ENCODE measurements at places on chromosomes 11 and 22.

GRCh38 chr11:118152020-118152551 lies 537 bp downstream of the SCN4B start:
- DNase-seq, result no peak

GRCh38 chr11:3747704-3748103 lies 49.6 kb downstream of the NUP98 start:
- DNase-seq, result no peak

DNA sequence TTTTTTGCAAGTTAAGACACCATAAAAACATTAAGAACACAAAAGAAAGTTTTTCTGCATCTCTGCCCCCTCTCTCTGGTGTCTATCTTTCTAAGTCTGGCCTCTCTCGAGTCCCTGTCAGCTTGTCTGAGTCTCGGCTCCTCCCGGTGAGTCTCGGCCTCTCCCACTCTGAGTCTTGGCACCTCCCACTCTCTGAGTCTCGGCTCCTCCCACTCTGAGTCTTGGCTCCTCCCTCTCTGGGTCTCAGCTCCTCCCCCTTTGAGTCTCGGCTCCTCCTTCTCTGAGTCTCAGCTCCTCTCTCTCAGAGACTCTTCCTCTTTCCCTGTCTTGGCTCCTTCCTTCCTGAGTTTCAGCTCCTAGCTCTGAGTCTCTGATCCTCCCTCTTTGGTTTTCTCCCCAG lies 72.5 kb upstream of the AMPD3 start:
- DNase-seq, result no peak

GRCh38 chr11:39786281-39786680 lies 1673.2 kb downstream of the LRRC4C start:
- DNase-seq, result no peak

DNA sequence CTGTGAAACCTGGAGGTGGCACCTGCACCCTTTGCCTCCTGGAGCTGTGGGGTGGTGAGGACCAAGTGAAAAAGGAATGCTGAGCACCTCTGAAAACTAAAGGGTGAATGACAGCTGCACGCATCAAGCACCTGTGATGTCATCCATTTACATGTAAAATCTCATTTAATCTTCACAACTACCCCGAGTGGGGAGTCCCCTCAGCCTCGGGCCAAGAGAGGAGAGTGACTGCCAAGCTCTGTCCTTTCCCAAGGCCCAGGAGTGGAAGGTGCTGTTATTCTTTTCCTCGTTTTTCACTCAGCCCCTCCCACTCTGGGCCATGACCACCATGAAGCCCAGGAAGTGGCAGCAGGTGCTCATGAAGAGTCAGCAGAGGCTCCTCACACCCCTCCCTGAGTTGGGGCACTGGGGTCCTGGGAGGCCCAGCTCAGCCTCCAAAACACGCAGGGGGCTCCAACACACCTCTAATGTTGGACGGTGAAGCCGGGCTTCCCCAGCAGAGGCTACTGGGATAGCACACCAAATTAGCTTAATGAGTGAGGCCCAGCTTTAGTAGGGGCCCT lies 35.7 kb downstream of the NECTIN1 start:
- no peak for DNase-seq

GRCh38 chr11:123690485-123690884 lies 36.1 kb upstream of the SCN3B start:
- no peak for DNase-seq

DNA sequence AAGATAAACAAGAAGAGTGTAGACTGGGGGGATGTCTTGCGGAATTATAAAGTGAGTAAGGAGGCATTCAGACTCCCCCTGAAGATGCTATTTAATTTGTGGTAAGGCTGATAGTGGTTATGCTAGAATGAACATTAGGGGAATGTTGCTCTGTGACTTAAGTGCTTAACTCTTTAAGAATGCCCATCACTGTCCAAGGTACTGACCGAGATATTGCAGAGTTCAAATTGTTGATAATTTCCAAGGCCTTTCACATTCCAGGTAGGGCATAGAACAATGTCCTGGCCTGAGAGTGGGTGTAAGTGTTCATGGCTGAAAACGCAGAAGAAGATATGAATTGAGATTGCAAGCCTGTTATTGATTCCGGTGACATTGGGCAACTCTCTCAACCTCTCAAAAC lies 90.3 kb upstream of the SEZ6L start:
- no peak for DNase-seq

DNA sequence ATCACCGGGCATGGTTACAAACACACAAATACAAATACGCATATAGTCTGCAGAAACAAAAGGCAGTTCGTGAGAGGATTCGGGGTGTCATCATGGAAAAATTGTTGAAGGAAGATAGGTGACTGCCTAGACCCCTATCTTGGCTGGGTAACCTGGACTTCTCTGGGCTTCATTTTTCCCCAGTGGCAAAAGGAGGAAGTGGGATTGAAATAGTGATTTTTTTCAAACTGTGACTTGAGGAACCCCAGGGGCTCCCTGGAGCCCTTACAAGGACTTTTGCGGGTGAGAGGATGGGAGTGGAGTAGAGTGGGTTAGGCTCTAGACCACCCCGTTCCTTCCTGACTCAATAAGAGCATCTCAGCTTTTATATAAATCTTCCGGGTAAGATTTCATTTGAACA lies 1.0 kb upstream of the ELF5 start:
- DNase-seq, result no peak

DNA sequence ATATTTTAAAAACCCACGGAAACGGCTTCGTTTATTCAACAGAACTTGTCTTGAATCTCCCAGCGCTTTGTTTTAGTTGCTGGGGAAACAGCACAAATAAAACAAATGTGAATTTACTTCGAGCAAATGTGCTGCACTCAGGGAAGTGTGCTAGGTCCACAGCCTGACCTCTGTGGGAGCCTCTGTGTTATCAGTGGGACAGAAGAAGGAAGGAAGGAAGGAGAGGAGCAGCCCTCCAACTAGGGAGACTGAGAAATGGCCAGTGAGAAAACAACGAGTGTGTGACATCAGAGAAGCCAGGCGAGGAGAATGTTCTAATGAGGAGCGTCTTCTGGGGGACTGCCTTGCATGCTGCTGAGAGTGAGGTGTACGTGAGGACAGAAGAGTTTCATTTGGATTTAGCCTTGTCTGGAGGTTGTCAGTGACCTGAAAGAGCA lies 42.7 kb downstream of the PPP6R3 start:
- no peak for DNase-seq

DNA sequence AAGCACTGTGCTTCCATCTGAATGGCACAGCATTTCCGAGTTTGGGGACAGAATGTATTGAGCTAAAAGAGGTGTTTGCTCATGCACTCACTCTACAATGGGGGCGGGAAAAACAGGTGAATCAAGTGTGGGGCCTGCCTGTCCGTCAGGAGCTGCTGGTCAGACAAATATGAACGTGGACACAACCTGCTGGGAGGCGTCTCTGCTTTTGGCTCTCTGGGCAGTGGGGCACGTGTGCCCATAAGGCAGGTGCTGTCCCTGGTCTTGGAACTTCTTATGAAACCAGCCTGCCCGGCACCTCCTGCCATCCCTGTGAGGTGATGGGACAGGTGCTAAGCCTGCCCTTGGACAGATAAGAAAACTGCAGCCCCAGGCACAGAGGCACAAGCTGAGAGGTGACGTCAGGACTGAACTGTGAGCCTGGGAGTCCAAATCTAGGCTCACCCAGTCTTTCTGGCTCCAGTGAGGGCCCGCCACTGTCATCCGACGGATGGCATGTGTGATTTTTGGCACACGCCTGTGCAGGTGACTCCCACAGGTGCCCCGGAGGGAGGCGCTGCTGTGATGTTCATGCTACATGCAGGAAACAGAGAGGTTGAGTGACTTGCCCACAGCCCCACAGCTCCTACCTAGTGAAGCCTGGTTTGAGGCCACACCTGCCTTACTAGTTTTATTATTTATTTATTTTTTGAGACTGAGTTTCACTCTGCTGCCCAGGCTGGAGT lies 51.6 kb downstream of the SMIM38 start:
- no peak for DNase-seq

DNA sequence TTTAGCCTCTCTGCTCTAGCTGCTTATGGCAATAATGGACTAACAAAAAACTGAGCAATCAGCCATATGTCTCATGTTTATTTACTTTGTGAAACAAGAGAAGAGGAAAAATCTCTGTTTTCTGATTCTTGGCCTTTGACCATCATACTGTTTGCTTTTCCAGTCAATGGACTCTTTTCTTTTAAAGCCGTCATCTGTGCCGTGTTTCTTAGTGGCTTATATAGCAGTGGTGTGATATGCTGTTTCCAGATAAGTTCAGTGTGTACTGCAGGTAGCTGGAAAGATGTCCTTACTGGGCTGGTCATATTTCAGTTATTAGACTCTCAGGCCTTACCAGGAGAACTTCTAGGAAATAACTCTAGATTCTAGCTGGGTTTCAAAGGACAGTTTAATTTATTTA lies 33.6 kb upstream of the TECTA start:
- DNase-seq, result peak; percentile 90

Data from DMS153 (cell line).